Fibroblast of lung (primary cell): ENCODE measurements at places on chromosomes 11 and 22.

- DNase-seq: no peak
Measured at GRCh38 chr11:2142762-2143202, 3.6 kb upstream of the IGF2 start.

DNA sequence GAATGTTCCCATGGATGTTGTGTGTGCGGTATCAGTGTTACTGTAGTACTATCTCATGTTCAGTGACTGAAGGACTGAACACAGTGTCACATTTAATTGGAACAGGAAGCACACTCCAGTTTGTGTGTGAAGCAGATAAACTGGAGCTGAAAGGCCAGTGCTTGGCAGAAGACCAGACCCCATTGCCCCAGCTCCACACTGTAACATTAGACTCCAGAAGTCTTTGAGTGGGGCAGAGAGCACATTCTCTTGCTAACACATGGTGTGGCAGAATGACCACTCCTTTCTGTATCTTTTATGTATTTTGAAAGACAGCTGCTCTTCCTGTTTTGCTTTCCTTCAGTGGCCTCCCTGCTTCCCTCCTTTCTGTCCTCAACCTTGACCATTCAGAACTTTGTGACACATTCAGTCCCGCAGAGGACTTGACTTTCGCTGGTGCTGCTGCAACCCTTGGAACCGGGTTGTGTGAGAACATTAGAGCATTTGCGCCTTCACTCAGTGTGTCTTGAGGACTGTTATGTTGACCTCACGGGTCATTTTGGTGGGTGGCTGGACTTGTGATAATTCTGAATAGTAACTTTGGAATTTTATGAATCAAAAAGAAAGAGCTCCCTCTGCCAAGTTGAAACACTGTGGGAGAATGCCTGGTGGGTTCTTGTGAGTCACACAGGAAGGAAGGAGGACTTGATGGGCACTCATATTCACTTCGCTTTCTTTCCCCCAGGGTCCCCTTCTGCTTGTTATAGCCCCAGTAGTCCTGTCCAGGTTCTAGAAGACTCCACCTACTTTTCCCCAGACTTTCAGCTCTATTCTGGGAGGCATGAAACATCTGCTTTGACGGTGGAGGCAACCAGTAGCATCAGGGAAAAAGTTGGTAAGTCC, 26.4 kb downstream of the AMOTL1 start:
- DNase-seq: peak; percentile 93

DNA sequence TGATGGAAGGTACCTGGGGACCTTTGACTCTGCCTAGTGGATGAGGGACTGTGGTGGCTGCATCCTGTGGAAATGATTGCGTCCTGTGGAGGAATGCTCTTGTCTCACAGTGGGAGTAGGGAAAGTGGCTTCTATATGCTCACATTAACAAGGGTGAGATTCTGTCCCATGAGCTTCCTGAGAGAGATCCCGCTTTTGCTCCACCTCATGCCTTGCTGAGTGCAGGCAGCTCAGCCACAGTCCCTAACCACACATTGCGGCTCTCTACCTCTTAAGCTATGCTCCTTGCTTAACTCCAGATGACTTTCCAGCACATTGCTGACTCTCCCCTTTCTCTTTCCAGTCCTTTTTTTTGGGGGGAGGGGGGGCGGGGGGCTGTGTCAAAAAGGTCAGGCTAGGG, 45.0 kb downstream of the TEAD1 start:
- peak; percentile 34 for DNase-seq

GRCh38 chr22:37379722-37380121, 47.6 kb downstream of the ELFN2 start:
- DNase-seq: no peak

DNA sequence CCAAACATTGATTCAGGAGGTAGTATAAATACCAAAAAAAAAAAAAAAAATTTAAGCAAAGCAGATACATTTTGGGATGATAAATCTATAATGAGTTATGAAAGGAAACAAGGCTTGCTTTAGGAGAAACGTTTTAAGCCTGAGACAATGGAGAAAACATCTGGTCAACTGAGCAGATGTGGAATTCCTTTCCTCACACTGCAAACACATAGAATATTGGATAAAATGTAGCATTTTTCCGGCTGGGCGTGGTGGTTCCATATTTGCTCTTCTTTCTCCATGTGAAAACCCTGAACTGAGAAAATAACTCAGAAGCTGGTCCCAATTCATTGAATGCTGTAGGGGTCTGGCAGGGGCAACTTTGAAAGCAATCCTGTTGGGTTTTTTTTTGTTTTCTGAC, 33.9 kb downstream of the ENDOD1 start:
- no peak for DNase-seq
